ENCODE measurements at places on chromosomes 2 and 18.

DNA sequence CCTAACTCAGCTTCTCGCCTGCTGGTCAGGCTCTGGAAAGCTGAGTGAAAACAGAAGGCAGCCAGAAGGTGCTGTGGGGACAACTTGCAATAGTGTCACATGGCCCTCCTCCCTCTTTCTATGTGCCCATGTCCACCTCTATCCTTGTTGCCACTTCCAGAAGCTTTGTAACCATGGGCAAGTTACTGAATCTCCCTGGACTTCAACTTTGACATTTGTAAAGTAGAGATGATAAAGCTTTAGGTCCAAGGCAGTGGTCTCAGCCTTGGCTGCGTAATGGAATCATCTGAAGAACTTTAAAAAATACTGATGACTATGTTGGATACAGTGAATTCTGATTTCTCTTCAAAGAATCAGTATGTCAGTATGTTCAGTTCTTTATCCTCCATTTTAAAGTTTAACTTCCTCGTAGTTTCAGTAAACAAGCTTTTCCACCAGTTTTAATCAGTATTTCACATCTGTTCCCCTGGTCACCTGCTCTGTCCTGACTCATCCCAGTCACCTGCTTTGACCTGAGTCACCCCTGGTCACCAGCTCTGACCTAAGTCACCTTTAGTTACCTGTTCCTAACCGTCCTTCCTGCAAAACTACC is 245.2 kb upstream of the STON1 start:
- DNase-seq: no peak

- DNase-seq: no peak
Observed at GRCh38 chr2:100821255-100821910, 1.4 kb downstream of the NPAS2 start.

GRCh38 chr2:69013840-69014821 is 1.2 kb downstream of the ANTXR1 start:
- no peak for DNase-seq

GRCh38 chr2:233691443-233692433 is 952 bp upstream of the UGT1A6 start:
- DNase-seq: no peak

DNA sequence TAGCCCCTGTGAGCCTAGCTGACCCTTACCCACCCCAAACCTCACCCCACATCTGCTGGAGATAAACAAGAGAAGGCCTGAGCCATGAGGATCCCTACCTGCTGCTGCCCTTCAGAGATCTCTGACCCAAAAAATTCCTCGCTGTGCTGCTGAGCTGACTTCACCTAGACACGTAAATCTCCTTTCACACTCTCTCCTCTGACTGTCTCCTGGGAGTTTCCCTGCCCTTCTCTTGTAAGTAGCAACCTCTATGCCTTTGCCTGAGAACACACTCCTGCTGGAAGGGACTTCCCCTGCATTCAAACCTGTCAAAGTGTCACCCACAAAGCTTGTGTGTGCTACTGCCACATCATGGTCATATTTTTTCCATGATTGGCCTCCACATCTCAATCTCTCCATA is 134.2 kb upstream of the NOL4 start:
- DNase-seq: no peak

DNA sequence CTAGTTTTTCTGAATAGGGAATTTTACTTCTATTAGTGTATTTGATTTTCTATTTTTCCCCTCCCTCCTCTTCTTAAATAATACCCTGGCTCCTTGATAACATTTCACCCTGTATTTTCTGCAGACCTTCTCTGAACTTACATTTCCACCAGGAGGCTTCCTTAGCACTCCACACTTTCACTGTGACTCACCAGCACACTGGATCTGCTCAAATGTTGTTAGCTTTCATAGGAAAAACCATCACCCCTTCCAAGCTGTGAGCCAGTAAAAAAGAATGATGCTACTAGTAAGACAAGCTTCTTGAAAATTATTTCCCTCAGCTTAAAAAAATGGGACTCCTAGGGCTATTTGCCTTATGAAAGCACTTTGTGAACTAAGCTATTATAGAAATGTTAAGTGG is 16.1 kb downstream of the SUPT7L start:
- DNase-seq: no peak

DNA sequence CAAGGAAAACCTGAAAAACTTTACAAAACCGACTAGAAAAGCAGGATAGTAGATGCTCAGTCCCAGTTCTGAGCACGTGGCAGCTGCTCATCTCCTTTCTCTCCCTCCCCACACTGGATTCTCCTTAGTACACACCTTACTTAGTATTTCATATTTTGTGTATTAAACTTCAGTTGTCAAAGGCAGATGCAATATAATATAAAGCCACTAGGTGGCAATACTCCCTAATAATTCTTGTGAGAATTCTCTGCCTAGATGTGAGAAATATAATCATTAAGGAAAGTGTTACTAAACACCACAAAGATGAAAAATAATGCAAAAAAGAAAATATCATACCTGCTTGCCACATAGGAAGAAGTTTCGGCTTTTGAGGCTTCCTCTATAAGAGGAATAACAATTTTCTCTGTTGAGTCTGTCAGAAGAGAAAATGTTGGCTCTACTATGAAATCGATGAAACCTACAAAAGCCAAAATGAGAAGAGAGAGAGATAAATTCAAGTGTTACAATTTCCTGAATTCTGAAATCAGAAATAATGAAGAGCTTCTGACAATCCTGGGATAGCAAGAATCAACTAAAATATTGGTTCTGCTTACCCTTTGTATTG is 200.6 kb downstream of the PPP1R1C start:
- DNase-seq: peak; percentile 1

DNA sequence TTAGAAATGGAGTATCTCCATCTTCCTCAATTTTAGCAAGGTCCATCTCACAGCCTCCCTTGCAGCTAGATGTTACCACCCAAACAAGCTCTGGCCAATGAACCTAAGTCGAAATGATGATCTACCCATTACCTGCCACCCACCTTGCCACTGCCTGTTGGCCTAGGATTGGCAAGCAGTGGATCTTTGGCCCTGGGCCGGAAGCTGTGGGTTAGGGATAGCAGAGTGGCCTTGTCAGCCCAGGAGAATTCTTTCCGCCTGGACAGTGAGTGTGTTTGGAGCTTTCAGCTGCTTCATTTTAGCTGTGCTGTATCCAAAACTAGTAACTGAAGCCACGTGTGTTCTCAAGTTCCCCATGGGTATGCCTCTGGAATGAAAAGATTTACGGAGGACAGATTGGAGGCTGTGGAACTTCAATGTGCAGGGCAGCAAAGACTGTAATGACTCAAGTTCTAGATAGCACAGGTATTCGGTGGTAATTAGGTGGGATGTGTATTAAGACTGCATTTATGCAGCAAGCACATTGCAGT is 7.7 kb upstream of the PARD6G start:
- no peak for DNase-seq

DNA sequence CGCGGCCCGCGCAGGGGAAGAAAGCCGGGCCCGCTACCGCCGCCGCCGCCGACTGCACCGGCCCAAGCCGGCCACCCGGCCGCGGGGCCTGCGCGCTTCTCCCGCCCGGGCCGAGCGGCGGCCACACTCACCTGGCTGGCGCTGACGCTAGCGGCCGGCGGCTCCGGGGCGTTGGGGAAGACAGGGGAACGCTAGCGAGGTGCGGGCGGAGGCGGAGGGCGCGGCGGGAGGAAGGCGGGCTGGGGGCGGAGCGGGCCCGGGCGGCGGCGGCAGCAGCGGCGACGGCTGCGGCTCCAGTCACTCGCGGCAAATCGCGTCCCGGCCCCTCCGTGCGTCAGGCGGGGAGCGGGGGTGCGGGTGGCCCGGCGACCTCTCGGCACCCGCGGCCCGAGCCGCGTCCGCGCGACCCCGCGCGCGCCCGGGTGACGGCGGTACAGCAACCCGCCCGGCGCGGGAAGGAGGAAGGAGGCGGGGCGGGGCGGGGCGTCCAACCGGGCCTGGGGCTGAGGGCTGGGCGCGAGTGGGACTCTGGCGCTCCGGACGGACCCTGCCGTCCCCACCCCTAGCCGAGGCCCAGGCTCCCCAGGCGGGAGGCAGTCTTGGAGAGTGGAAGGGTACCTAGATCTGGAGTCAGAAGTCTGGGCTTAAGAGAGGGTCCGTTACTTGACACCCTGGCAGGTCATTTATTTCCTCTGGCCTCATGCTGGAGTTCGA is at the start of gene SESTD1:
Gene SESTD1, minus strand, starts transcription at position 465 of the 714 bp plus-strand sequence. CDS start 72,991 bp downstream, outside the sequence.
- DNase-seq: peak; percentile 22

DNA sequence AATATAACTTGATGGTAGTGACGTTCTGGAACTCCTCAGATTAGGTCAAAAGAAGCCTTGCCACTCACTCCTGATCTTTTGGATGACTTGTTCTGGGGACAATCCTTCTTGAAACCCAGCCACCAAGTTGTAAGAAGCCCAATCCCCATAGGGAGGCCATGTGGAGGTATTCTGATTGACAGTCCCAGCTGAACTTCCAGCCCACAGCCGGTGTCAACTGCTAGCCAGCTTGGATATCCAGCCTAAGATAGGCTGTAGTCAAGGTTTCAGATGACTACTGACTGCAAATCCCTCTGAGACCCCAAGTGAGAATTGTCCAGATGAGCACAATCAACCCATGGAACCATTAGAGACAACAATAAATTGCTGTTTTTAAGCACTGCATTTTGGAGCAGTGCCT is 31.4 kb downstream of the EIF2AK2 start:
- no peak for DNase-seq
